ENCODE measurements at places on chromosomes 12 and 14.

- DNase-seq, result no peak
Observed at GRCh38 chr14:99915305-99916090, 122.3 kb downstream of the EML1 start.

GRCh38 chr12:76006028-76006925, 25.3 kb downstream of the PHLDA1 start:
- no peak for DNase-seq

DNA sequence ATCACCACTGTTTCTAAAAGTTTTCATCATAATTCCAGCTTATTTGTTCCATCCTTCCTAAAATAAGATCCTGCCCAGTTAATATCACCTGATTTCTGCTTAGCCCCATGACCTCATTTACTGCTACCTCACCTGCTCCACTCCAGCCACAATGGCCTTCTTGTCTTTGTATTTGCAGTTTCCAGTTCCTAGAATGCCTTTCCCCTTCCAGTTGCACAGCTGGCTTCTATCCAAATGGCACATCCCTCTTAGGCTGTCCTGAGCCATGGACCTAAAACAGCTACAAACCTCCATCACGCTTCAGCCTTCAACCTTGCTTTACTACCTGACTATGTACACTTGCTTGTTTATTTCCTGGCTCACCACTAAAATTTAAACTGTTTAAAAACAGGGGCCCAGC, 6.5 kb upstream of the LGMN start:
- DNase-seq, result no peak

- no peak for DNase-seq
Observed at GRCh38 chr14:38389681-38390080, 133.8 kb upstream of the CLEC14A start.
